ENCODE measurements at places on chromosomes 3 and 15.

DNA sequence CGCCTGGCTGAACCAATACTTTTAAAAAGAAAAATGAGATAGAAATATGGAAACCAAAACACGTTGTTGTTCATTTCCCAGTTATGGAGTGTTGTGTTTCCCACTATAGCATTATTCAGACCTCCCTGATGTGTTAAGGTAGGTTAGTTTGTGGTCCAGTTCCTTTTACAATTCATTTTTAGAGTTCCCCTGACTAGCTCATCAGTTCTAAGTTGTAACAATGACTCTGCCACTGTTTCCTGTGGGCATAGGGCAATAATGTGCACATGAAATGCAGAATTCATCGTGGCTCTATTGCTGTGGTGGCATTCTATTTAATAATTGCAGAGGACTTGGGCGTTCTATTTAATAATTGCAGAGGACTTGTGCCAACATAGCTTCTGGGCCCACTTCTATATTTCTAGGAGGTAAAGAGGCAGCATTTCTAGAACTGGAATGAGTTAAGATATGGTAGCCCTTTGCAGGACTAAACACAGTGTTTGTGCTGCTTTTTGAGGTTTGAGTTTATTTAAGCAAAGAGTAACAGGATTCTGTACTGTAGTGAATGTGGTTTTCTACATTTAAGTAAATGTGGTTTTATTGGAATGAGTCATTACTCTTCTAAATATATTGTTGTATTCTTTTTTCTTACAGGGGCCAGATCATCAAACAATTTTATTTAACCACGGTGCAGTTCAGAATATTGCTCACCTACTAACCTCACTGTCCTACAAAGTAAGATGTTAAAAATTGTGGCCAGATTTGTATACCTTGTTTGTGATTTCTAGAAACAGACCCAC is 47.5 kb downstream of the ARMC8 start:
- DNase-seq, result no peak

DNA sequence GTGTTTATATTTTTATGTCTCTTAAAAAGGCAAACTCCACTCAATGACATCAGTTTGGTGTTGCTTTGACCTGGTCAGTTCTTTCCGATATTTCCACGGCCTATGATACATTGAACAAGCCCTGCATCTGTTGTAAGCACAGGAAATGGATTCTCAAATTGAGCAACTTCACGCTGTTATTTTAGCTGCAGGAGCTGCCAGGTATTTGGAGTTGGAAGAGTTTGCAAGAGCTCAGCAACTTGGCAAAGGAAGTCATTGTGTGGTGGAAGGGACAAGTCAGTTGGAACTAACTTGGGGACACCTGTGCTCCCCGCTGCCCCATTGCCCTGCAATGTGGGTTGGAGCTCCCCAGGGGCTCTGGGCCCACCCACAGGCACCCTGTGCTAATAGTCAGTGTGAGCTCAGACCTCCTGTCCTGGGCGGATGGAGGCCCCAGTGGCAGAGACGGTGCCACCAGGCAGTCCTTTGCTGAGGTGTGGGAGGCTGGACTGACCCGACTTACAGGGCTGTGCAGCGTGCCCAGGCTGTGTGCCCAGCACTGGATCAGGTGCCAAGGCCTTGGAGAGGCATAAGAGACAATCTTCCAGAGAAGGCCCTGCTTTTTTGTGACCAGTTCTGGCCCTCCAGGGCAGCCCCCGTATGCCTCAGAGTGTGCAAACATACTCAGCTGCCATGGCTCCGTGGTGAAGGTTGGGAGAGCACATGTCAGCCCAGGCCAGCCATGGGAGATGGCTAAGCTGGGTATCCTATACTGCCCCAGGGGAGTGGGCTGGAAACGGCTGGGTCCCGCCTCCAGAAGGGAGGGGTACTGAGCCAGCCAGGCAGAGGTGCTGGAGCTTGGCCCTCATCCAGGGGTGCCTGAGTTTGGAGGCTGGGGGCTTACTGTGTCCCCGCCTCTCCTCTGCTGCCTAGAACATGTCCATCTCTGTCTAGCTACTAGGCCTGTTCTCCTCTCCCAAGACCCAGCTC is 43.5 kb downstream of the KY start:
- DNase-seq, result no peak

DNA sequence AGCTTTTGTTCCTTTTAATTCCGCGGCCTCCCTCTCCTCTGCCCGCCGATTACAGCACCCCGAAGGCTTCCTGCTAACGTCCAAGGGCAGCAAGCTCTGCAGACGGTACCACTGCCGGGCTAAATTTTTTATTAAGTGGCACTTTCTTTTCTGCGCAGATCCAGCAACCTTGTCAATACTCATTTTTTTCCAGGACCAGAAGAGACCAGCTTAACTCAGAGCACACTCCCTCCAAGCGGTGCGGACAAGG is 542 bp upstream of the MEIS2 start:
- DNase-seq, result no peak

DNA sequence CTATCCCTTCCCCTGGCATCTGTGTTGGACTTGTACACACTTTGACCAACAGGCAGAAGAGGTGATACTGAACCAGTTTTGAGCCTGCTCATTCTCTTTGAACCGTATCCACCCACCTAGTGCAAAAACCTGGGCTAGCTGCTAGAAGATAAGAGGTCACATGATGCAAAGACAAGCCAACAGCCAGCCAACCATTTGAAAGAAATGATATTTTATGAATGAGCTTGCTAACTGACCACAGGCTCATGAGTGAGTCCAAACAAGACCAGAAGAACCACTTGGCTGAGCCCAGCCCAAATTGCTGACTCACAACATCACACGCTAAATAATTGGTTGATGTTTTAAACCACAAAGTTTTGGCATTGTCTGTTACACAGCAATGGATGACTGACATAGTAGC is 74.0 kb upstream of the CTNNB1 start:
- no peak for DNase-seq

DNA sequence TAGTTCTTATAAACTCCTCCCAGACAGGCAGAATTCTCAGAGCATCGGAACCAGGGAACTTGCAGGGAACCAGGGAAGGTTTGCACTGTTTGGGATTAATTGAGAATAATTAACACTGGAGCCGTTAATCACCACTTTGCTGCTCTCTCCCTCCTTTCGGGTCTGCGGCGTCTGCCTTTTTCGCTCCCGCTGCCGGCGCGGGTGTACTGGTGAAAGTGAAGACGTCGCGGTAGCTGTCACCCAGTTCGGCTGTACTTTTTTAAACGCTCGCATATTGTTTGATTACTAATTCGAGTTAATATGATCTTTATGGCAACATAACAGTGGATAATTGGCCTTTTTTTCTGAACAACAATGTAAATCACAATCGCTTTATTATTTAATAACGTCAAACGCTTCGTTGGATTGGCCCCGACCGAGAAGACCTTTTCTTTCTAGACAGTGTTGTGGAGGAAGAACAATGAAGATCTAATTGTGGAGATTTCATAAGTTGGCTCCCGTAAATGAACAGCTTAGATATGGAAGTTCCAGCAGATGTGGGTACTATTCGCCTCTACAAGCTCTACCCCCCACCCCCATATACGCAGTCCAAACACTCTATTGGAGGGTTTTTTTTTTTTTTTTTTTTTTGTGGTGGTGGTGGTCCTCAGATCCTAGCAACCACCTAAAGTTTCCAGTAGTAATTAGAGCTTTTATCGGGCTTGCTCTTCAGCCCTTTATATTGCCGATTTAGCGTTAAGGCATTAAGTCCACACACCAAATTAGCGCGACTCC is 12.7 kb downstream of the SOX2 start:
- no peak for DNase-seq

DNA sequence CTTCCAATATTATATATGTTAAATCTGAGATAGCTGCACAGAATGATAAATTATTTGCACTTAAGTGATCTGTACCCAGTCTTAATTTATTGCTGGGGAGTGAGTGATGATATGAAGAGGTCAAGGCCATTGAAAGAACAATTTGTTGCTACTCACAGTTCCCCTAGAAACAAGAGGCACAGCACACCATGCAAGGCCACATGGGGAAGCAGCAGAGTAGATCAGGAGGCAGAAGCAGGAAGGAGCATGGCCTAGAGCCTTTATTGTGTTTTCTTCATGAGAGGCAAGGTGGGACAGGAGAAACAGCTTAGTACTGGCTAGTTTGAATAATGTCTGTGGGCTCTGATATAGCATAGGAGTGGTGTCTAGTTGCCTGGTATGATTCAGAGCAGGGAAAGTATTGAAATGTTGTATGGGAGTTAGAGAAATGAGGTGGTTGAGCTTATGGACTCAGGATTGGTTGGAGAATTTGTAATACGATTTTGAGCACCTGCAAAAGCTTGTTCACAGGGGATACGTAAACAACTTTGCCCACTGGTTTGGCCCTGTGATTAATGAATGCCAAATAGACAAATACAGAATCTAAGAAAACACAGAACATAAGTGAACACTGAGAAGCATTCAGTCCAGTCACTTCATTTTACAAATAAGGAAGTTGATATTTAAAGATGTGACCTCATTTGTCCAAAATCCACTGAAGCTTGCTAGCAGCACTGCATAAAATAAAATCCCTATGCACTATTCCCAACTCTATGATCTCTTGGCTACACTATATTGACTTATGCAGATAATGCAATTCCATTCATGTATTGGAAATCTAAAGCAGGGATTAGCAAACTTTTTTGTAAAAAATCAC is 71.7 kb downstream of the TMCO5A start:
- no peak for DNase-seq

GRCh38 chr3:111712294-111713167 is 117.4 kb upstream of the ZBED2 start:
- DNase-seq, result no peak

GRCh38 chr3:43194490-43195114 is 88.7 kb upstream of the POMGNT2 start:
- no peak for DNase-seq

DNA sequence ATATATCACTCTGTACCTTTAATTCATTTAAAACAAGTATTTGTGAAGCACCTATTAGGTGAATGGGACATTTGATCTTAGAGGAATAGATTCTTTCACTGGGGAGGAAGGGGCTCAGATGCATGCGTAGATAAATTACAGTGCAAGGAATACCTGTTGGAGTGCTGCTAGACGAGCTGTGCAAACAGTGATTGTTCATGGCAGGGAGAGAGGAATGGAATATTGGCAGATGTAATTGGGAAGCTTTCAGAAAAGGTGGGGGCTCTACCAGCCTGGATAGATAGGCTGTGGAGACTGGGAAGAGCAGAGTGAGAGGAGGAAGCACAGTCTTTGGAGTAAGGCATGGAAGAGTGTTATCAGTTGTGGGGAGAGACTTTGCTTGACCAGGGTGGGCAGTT is 116.8 kb downstream of the AKAP13 start:
- DNase-seq, result no peak

- DNase-seq, result no peak
These were observed 48.1 kb downstream of the SH3BP5 start for GRCh38 chr3:15284121-15284889.

- DNase-seq, result no peak
These were observed 18.9 kb upstream of the SEMA5B start for GRCh38 chr3:123046262-123047061.

DNA sequence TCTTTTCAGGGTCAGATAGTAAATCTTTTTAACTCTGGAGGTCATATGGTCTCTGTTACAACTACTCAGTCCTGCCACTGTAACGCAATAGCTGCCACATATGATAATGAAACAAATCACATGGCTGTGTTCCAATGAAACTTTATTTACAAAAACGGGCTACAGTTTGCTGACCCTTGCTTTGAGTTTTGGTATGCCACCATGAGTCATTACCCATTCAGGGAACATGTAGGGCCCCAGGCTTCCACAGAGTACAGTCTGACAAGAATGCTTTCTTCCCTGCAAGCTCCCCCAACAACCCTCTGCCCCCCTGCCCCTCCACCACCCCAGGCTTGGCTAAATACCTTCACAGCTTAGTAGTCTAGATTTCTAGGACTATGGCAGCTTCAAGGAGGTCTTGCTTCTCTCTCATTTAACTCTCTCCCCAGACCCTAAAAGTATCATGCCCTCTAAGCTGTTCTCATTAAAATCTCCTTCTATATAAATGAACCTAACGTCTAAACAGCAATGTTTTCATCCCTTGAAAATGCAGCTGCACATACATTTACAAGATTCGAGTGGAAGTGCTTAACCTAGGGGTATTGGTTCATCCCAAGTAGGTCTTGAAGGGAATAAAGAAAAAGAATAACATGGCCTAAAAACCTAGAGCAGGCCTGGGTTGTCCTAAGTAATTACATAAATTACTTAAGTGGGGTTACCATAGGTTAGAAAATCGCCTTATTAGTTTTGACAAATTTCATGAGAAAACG is 117.8 kb upstream of the PRICKLE2 start:
- DNase-seq, result no peak

All from mesothelial cell of epicardium (in vitro differentiated cells).